ENCODE measurements at places on chromosomes 3 and 15.
A peak's percentile ranks its signal among the peaks of the same experiment; 100 is the strongest.

DNA sequence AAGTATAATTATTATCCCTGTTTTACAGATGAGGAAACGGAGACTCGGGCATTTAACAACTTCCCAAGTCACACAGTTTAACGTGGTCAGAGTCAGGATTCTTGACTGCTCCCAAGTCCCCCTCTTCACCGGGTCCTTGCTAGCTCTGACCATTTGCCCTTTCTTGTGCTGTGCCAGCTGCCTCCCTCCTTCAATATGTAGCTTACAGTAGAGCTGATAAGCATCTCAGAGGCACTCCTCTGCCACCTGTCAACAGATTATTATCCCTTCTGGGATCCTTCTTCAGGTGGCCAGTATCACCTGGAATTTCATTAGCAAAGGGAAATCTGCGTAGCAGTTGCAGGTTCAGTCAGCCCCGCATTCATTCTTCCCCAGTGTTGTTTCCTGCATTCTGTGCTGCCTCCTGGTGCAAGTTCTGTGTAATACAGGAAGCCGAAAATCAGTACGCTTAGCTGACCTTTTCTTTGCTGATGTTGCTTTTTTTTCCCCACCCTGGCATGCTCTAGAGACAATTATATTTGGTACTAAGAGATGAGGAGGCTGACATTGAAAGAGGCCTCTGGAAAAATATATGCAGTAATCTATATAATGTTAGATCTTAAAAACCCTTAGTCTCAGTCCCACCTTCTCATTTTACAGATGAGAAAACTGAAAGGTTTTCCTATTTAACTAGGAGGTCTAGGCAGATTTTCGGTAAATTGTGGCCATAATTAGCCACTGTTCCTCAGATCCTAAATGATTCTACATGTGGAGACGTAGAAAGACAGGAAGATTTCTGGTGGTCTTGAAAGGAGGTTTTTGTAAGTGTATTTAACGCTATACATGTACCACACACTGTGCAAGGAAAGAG lies 24.8 kb downstream of the TMOD2 start:
- peak; percentile 62 for DNase-seq

DNA sequence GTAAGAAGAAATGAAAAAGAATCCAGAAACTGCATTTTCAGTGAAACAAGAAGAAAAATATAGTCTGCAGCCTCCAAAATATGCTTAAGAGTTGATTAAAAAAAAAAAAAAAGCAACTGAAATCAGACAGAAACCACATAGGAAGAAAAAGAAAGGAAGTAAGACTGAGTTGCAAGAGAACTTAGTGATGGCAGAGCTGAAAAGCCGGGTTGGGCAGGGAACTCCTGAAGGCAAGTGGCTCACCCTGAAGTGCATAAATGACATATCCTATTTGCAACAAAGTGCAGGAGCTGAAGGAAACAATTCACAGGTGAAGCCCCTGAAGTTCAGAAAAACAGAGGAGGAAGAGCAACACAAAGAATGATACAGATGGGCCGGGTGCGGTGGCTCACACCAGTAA lies 108.8 kb upstream of the SLC25A36 start:
- no peak for DNase-seq

DNA sequence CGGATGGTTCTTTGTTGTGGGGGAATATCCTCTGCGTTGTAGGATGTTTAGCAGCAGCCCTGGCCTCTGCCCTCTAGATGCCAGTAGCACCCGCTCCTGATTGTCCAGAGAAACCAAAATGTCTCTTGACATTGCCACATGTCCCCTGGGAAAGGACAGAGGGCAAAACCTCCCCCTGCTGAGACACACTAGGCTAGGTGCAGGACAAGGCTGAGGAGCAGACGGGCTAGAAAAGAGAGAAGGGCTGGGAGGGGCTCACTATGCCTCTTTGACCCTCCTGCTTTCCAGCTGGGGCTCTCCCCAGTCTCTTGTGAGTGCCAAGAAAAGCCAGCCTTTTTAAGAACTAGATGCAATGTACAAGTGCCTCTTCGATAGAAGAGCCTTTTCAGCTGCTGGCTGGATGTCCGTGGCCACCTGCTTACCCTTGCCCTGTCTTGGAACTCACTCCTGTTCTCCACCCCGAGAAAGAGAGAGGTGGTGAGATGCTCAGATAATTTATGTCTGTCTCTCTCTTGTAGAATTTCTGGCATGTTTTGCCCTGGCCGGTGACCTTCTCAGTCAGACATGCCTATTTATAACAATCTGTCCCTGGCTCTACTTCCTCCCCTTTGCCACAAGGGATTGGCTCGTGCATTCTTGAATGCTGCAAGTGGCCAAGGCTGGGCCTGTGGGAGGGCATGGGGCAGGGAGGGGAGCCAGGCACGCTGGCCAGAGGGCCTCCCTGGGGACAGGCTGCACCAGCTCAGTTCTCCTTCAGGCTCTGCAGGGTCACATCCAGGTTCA lies 142.6 kb downstream of the RPLP1 start:
- DNase-seq, result no peak

DNA sequence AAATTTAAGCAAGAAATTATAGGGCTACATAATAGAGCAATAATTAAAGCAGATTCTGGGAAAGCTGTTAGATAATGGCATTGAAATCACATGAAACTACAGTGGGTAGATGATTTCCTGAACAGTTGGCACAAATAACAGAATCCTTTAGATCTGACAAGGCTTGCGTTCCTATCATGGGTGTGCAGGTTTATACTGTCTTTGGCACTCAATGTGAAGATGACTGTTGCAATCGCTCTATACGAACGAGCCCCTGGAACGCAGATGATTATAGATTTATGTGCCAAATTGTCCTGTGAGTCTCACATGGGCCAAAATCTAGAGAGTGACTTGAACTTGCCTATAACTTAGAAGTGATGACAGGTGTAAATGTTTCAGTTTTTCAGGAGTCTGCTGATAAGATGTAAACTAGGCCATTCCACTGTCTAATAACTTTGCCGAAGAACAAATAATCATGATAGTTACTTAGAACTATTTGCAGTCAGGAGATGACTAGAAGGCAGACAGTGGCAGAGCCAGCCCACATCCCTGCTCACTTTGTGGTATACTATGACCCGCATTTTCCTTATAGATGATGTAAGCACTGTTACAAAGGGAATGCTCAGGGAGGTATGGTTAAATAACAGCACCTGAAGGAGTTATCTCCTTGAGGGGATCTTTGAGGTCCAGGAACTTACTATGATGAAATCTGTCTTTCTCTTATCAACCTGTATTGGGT lies 30.5 kb upstream of the TRPC1 start:
- no peak for DNase-seq

- DNase-seq, result no peak
Measured at GRCh38 chr15:77819851-77820728, 187.4 kb upstream of the LINGO1 start.
